Thoracic aorta (tissue), 2 donors: ENCODE measurements at places on chromosomes 6 and 20.

DNA sequence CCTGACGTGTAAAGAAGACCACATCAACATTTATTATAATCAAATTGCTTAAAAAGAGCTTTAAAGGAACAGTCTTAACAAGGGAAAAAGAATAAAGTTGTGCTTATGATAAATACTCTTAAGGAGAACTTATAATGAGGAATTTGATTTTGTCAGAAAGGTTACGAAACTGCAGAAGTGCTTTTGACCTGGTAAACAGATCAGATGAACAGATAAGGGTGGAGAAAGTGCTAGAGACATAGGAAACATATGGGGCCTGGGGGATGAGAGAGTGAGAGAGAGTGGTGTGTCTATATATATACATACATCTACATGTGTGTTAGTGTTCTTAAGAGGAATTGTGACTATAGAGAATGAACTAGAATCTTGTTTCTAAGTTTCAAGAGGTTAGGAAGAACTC, 186.2 kb upstream of the GJE1 start:
- DNase-seq, result no peak

DNA sequence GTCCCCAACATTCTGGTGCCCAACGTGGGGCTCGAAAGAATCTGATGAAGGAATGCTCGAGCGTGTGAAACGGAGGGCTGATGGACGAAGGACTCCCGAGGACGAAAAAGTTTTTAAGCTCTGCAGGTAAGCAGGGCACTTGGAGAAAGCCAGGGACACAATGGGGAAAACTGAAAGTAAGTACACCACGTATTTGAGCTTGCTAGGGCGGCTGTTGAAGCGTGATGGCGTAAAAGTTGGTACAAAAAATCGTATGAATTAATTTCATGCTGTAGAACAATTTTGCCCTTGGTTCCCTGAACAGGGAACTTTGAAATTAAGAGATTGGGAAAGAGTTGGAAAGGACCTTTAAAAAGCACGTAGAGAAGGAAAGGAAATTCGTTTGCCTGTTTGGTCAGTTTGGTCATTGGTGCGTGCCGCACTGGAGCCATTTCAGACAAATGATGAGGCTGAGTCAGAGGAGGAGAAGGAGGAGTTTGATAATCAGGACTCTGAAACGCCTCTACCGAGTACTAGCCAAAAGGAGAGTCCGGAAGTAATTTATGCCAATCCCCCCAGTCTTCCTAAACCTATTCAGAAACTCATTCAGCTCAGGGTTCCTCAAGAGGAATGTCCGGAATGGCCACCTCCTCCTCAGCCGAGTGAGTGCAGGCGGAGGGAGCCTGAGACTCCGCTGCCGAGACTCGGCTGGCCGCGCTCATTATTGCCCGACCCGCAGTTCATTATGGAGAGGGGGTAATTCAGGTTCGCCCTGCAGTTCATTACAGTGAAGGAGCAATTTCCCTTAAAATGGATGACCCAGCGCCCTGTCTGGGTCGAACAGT, 59.2 kb upstream of the PRSS16 start:
- no peak for DNase-seq

- no peak for DNase-seq
Measured at GRCh38 chr6:75418233-75418632, 75.4 kb downstream of the FILIP1 start.

GRCh38 chr6:2956930-2957685, 14.3 kb downstream of the SERPINB6 start:
- no peak for DNase-seq

- DNase-seq, result no peak
Measured at GRCh38 chr20:21821358-21821757, 115.9 kb downstream of the PAX1 start.

GRCh38 chr6:28347119-28347518, 2.6 kb upstream of the ZKSCAN3 start:
- no peak for DNase-seq

DNA sequence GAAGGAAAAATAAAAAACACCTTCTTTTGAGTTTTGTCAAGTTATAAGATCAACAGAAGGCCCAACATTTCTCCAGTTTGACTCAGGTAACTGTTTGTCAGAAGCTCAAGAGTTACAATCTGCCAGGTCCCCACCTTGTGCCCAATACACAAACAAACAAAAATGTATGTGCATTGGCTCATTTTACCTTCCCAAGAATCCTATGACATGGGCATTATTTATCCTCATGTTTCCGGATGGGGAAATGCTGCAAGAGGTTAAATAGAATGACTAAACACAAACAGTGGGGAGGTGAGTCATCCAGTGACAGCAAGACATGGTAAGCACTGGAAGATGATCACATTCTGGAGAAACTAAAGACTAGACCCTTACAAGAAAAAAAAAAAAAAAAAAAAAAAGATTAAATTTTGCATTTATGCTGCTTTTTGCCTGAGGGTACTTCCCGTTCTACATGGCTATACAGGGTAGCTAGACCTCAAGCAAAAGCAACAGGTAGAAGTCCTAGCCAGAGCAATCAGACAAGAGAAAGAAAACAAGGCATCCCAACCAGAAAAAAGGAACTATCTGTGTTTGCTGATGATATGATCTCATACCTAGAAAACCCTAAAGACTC, 23.6 kb upstream of the ANKRD60 start:
- DNase-seq, result no peak

GRCh38 chr20:23397961-23398360, 23.3 kb downstream of the NAPB start:
- no peak for DNase-seq

DNA sequence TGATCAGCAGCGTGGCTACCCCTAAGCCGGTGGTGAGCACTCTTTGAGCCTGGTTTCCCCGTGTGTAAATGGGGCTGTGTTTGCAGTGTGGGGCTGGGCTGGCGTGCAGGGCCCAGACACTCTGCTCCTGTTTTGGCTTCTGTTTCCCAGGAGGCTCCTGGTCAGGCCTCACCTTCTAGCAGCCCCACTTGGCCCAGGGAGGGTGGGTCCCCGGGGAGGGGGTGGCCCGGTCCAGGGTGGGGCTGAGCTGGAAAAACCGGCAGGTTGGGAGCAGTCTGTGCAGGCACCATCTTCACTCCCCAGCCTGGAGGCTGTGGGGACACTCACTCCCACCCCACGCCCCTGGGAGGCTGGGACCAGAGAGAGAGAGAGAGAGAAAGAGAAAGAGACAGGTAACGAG, 25.3 kb downstream of the CEBPB start:
- DNase-seq, result no peak

- DNase-seq, result no peak
Measured at GRCh38 chr6:7628479-7628878, 38.5 kb downstream of the SNRNP48 start.

GRCh38 chr6:166691199-166691598, 64.1 kb upstream of the RPS6KA2 start:
- DNase-seq, result no peak

DNA sequence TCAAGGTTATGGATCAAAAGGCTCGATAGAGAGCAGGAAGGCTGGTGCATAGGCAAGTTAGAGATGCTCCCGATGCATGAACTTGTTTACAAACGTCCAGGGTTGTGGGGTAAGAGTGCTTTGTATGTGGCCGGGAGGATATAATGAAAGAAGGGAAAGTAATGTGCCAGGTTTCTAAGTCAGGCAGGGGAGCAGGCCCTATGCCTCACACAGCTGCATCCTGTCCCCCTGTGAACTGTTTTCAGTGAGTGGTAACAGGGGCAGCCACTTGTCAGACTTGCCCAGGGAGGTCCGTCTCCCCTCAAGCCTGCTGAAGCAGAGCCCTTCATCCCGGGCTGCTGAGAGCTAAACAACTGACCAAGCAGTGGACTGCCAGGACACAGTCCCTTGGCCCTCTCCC, 19.4 kb downstream of the KCNK5 start:
- DNase-seq, result no peak

DNA sequence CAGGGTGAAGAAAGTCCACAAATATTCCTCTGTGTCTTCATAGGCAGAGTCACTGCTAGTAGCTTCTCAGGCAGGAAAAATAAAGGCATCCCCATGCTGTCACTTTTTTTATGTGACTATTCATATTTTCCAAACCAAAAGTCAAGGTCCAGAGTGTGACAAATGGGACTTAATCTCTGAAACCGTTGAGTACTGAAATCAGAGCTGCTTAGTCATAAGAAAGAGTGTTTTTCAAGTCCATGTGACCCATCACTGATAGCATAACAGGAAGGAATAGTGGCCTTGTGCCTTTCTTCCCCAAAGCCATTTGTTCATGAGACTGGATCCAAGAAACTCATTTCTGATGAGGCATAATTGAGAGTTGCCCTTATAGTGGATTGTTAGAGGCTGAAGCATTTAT, 210.3 kb upstream of the TSHZ2 start:
- DNase-seq, result no peak

GRCh38 chr6:139330826-139331500, 39.2 kb upstream of the TXLNB start:
- DNase-seq, result no peak

DNA sequence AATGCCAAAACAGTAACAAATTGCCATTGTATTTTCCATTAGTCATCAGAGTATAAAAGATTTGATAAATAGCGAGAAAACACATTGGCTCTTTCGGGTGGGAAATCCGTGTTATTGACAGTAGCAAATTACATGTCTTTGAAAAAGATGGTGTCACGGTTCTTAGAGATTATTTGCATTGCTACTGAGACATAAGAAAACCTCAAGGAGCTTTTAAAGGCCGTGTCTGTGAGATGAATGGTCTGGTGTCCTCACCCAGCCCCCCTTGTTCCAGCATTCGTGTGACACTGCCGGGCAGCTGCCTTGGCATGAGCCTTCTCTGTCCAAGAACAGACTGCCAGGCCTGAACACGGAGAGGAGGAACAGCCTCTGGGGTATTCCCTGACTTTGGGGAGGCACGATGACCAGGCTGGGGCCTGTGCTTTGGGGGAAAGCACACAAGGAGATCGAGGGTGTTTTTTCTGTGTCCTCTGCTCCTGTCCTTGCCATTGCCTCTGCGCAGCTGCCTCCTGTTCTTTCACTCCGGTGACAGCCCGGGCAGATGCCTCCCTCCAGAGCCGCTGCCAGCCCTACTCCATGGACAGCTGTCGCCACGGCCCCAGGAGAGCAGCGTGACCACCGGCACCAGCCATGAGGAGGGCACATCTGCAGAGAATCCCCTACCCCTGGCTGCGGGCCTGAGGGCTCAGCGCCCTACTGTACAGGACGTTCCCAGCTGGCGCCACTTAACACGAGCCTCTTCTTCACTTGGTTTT, 167.7 kb upstream of the CDYL start:
- DNase-seq, result no peak

- DNase-seq, result no peak
Measured at GRCh38 chr6:101986476-101986875, 593.0 kb downstream of the GRIK2 start.

DNA sequence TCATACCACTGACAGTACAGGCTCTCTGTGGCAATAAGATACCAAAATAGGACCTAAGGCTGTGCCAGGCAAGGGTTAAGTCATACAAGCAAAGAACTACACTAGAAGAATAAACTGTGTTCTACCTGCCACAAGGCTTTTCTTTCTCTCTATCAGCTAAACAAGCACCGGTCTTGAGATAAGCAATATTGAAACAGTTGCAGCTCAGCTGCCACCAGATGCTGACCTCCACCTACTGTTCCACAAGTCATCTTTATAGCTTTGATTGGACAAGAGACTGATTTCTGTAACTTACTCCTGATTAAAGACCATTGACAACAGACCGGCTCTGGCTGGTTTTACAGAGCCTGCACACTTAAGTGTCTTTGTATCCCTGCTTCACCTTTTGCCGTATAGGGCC, 24.1 kb downstream of the SCP2D1 start:
- no peak for DNase-seq

DNA sequence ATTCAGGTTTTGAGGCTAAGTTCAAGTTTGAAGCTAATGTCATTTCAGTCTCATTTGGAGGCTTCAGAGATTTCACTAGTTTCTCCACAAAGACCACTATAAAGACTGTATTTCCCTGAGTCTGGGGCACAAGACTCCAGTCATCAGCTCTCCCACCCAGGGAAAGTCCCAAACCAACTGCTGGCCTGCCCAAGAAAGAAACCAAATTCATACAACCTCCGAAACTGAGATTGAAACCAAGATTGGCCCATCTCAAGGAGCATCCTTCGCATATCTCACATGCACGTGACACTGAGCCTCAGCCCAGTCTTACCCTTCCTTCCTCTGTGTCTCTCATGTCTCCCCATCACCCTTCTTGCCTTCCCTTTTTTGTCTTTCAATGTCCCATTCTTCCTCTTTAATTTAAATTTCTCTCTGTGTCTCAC, 3.5 kb upstream of the LTA start:
- no peak for DNase-seq

GRCh38 chr6:22078288-22078687, 218.5 kb downstream of the PRL start:
- DNase-seq, result no peak

- no peak for DNase-seq
Measured at GRCh38 chr20:1816384-1817381, 78.5 kb upstream of the SIRPA start.

GRCh38 chr6:104771258-104771832, 88.4 kb downstream of the HACE1 start:
- no peak for DNase-seq

- no peak for DNase-seq
Measured at GRCh38 chr6:135025175-135025574, 29.4 kb downstream of the HBS1L start.

DNA sequence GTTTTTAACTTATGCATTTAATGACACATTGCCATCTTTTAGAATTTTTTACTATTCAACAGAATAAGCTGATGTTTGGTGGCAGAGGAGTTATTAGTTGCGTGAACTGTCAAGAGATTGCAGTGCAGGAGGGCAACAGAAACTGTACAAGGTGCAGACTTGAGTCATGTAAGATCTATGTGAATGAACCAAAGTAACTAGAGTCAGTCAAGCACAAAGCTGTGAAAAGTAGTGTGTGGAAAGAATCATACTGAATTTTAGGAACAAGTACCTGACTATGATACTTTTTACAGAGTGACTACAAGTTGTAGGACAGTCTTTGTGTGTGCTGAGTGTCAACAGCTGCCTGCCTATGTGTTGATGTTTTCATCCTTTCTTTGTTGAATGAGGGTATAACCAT, 2.7 kb upstream of the C6orf163 start:
- no peak for DNase-seq

GRCh38 chr6:108565091-108565766, 4.5 kb downstream of the FOXO3 start:
- DNase-seq, result no peak

DNA sequence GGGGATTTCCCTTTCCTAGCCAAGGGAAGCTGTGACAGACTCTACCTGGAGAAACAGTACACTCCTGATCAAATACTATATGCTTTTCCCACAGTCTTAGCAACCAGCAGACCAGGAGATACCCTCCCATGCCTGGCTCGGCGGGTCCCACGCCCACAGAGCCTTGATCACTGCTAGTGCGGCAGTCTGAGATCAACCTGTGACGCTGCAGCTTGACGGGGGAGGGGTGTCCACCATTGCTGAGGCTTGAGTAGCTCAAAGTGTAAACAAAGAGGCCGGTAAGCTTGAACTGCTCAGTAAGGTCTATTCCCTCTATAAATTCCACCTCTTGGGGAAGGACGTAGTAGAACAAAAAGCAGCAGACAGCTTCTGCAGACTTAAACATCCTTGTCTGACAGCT, 63.2 kb downstream of the WASF1 start:
- DNase-seq, result no peak
